Naive thymus-derived CD8-positive, alpha-beta T cell (primary cell): ENCODE measurements at places on chromosomes 3 and 15.

GRCh38 chr3:101791778-101792177 lies 12.8 kb downstream of the NXPE3 start:
- no peak for DNase-seq

DNA sequence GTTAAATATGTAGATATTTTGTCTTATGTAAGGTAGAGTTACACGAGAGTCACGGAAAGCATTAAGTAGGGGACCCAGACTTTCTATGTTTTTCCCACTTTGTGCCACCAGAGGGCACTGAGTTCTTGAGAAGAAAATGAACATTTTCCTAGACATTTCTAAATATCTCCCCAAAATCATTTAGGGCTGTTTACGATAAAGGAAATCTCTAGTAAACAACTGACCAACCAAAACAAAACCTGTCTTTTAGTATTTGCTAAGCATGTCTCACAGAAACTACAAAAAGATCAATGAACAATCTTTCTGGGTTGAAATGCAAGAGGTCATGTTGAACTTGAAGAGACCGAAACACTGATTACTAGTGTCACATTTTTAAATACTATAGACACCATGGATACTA lies 16.1 kb downstream of the POU1F1 start:
- DNase-seq, result peak; percentile 29

GRCh38 chr3:188901126-188901525 lies 270.6 kb upstream of the TPRG1 start:
- DNase-seq, result no peak

DNA sequence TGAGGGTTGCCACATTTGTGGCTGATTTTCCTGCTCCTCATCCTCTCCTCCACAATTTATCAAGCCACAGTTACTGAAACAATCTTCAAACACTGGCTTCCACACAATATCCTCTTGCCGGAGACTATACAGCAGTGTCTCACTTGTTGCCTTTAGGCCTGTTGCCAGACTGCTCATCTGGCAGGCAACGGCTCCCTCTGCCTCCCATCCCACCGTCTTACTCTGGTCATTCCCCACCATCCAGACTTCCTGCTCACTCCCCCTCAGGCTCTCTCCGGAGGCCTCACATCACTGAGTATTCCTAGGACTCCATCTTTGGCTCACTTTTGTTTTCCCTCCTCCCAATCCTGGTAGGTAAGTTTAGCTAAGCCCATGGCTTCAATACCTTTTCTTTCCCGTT lies 301.9 kb downstream of the IL20RB start:
- DNase-seq, result no peak

DNA sequence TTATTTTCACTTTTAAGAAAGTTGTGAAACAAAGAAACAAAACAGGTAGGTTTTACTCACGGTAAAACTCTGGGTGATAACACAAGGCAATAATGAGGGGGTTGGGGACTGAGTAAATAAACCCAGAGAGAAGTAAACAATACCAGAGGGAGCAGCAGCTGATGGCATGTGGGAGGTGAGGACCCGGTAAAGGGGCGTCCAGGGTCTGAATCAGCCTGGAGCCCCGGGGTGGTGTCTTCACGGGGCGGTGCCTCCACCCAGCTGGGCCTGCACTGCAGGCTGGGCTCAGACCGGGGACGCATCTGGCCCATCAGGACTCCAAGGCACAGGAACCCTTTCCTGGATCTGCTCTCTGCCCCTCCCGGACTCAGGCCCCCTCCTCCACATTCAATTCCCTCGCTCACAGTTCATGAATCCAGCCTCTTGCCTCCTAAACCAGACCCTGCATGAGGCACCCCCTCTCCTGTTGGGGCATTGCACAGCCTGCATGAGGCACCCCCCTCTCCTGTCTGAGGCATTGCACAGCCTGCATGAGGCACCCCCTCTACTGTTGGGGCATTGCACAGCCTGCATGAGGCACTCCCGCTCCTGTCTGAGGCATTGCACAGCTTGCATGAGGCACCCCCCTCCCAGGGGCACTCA lies 73.9 kb upstream of the MFGE8 start:
- no peak for DNase-seq
